Sigmoid colon (tissue), 7 donors: ENCODE measurements at places on chromosomes 1 and 21. TPM values are rescaled to one million over a fixed set of nuclear protein-coding genes. Genes with fewer than 3 reads are reported as not detected.

Gene ERVH48-1
- total RNA-seq = not detected

Gene ADGRL2
- 73.4 TPM for total RNA-seq

Gene CD101
- 0.95 TPM for total RNA-seq

Gene TMEM234
- 20.8 TPM for total RNA-seq
